H9 (cell line): ENCODE measurements at places on chromosomes 3 and 15.

- DNase-seq = no peak
Observed at GRCh38 chr3:9298236-9298635, 48.8 kb upstream of the SRGAP3 start.

GRCh38 chr15:75456710-75457109 lies 5.2 kb upstream of the SIN3A start:
- DNase-seq = no peak

DNA sequence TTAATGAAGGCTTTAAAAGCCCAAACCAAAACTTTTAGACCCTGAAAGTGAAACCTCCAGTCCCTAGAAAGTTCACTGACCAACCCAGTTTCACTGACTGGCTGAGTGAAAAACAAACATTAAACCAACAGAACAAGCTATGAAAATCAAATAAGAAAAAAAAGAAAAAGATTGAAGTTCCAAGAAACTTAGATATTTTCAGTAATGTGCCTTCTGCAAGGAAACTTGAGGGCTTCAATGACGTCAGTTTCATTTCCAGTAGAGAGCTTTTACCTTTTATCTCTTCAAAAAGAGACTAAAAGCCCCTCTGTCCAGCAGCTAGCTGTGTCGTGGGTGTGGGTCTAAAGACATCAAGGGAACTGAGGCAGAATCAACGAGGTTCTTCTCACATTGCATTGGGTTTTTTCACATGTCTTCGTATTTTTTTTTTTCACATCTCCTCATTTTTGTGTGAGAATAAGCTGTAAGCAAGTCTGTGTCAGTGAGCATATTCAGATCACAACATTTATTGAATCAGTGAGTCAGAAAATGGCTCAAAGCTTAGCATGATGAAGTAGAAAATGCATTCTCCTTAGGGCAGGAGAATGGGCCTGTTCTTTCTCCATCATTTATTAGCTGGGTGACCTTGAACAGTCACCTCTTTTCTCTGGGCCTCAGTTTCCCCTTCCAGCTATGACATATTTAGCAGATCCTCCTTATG lies 54.8 kb upstream of the BCL6 start:
- DNase-seq = no peak

- no peak for DNase-seq
Observed at GRCh38 chr3:66427352-66427751, 73.5 kb downstream of the LRIG1 start.

- no peak for DNase-seq
Observed at GRCh38 chr15:39629371-39629770, 48.5 kb downstream of the THBS1 start.

GRCh38 chr3:4730719-4731118 lies 237.6 kb downstream of the ITPR1 start:
- DNase-seq = no peak

- no peak for DNase-seq
Observed at GRCh38 chr3:134672571-134672970, 21.7 kb upstream of the KY start.

- no peak for DNase-seq
Observed at GRCh38 chr3:32996048-32996754, 44.8 kb downstream of the CCR4 start.
